ENCODE measurements at places on chromosomes 13 and 19. TPM values are rescaled to one million over a fixed set of nuclear protein-coding genes. Genes with fewer than 3 reads are reported as not detected.
A peak's percentile ranks its signal among the peaks of the same experiment; 100 is the strongest.

GPALPP1 gene
- 9.2 TPM for polyA plus RNA-seq

ZNF675 gene
- polyA plus RNA-seq: 3.9 TPM

GSX1 gene
- not detected for polyA plus RNA-seq

CAMSAP3 gene
- polyA plus RNA-seq: 19.3 TPM

TNFRSF19 gene
- polyA plus RNA-seq: 10.1 TPM

KLC3 gene
- polyA plus RNA-seq: 4.5 TPM

ZFR2 gene
- polyA plus RNA-seq: not detected

OR7A5 gene
- not detected for polyA plus RNA-seq

ICAM1 gene
- 16.3 TPM for polyA plus RNA-seq

PSG3 gene
- not detected for polyA plus RNA-seq

ZSCAN4 gene
- not detected for polyA plus RNA-seq

DNA sequence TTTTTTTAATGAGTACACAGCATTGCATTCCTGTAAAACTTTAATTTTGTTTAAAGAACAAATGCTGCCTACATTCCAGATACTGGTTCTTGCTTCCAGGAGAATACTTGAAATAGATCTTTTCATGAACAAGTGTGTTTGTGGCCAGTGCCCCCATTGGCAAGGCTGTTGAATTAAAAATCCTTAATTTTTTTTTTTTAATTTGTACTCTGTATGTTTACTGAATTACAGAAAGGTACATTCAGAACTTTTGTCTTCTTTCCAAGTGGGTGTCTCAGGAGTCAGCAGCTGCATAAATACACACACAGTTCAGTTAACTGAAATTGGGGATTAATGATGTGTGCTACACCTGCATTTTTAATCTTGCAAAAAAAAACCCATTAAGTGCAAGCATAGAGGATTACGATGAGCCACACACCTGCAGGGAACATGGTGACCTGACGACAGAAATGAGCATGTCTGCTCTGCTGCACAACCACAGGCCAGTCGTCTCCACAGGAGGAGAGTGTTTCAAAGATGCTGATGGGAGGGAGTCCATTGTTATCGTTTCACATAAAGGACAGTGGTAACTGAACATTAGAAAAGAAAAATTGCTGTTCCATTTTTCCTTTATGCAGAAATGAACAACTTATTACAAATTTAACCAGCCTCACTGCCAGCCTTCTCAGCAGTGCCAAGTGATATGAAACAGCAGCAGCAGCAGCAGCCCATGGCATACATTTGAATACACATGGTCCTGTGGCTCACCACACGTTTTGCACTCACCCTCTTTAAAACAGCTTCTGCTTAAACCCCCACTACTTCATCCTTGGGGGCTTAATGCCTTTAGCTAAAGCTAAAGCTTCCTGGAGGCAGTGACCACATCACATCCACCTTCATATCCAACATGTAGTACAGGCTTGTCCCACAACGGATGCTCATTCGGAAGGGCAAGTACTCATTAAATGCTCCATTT lies 72.3 kb upstream of the RFC3 start:
- DNase-seq: no peak

DNA sequence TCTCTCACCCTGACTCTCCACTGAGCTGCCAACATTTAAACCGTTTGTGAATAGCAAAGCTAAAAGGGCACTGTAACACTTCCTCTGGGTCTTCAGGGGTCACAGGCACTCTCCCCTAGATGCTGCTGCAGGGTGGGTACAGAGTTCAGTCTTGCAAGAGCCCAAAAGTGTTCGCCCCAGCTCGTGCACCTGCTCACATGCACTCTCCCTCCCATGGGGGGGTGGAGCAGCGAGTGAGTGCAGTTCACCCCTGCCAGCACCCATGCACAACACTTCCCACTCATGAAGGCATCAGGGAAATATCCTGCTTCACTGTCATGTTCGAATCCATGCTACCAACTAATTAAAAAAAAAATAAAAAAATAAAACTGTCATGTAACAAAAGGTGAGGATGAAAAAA lies 950.7 kb upstream of the PRR20A start:
- DNase-seq: no peak

GRCh38 chr13:100442095-100442832 lies 146.3 kb downstream of the GGACT start:
- DNase-seq: no peak

- DNase-seq: no peak
Measured at GRCh38 chr13:36355632-36356031, 9.4 kb upstream of the SPART start.

- no peak for DNase-seq
Measured at GRCh38 chr19:31307071-31307669, 42.1 kb downstream of the TSHZ3 start.

GRCh38 chr13:20512042-20512683 lies 13.5 kb downstream of the CRYL1 start:
- DNase-seq: peak; percentile 65

- DNase-seq: peak; percentile 84
Measured at GRCh38 chr19:49512970-49513745, 697 bp downstream of the FCGRT start.

- DNase-seq: no peak
Measured at GRCh38 chr19:16062789-16063188, 13.5 kb upstream of the TPM4 start.

DNA sequence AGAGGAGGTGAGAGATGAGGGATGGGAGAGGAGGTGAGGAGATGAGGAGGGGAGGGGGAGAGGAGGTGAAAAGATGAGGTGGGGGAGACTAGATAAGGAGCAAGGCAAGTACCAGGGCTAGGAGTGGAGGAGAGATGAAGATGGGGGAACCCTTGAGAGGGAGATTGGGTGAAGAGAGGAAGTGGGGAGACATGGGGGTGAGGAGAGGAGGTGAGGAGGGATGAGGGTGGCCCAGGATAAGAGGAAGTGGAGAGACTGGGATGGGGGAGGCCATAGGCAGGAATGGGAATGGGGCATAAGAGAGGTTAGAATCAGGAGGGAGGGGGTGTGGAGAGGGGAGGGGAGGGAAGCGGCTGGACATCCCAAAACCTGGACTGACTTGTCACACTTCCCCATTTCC lies 16.7 kb upstream of the EMC10 start:
- DNase-seq: no peak

DNA sequence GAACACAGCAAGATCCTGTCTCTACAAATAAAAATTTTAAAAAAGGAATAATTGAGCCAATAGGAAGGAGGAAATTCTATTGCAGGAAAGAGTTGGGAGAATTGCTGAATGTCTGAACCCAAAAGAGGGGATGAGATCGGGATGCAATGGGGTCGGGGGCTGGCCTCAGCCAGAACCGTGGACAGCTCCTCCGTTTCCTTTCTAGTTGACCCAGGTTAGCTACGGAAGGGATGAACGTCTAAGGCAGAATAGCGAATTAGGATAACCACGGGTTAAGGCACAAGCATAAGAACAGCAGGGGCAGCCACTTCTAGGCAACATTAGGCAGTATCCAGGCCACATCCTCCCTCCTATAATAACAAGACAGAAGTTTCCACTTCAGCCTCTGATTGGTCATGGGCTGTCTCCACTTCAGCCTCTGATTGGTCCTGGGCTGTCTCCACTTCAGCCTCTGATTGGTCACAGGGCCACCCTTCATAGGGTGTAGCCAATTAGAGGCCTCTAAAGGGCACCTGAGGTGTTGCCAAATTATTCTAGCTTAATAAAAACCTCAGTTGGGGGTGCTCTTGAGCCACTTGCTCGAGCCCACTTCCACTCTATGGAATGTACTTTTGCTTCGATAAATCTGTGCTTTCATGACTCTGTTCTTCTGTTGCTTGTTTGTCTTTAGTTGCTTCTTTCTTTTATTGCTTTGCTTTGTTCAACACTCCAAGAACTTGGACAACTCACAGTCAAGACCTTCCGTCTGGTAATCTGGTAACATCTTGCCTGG lies 24.9 kb upstream of the TPM4 start:
- DNase-seq: no peak

DNA sequence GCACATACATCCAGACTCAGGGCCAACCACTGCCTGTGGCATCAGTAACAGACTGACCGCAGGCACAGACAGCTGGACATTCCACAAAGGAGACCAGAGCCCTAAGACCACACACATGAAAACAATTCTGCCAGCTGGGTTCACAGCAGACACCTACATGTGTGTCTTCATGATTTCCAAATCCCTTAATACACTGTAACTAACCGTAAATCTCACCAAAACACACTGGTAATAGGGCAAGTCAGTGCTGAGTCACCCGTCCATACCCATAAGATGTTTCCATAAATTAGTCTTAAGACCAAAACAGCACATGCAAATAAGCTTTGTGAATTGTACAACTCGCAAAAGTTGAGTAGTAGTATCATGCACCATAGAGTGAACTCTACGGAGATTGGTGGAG lies 65.4 kb downstream of the TUBGCP3 start:
- no peak for DNase-seq

GRCh38 chr13:22744688-22745452 lies 435.9 kb upstream of the SGCG start:
- no peak for DNase-seq

- DNase-seq: no peak
Measured at GRCh38 chr19:14349426-14349825, 31.8 kb upstream of the ADGRE5 start.

GRCh38 chr13:75633285-75633684 lies 2.8 kb upstream of the LMO7 start:
- no peak for DNase-seq

DNA sequence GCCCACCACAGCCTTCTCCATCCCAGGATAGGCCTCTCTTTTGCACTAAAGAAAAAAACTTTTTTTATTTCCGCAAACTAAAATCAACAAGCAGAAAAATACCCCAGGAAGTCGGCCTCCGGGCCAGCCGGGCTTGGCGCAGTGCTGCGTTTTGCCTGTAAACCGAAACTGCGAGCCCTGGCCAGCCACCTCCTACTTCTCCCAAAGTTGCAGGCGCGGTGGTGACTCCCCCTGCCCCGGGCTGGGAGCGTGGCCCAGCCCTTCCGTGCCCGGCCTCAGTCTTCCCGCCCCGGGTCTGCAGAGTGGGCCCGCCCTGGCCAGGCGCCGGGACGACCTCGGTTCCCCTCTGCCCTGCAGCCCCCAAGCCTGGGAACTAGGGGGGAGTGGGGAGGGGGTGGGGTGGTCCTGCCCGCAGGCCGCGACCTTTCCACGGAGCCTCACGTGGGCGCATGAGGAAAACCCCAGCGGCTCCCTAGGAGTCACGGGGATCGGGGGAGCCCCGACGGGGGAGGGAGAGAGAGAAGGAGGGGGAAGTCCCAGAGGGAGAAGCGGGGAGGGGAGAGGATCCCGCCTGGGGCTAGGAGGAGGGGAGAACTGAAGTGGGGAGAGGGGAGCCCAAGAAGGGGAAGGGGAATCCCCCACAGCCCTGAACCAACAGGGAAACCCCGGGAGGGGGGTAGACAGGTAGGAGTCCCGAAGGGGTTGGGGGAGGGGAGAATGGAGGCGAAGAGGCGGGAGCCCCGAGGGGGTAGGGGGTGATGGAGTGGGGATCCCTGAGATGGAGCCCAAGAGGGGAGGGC lies 3.0 kb downstream of the GADD45B start:
- peak; percentile 74 for DNase-seq

DNA sequence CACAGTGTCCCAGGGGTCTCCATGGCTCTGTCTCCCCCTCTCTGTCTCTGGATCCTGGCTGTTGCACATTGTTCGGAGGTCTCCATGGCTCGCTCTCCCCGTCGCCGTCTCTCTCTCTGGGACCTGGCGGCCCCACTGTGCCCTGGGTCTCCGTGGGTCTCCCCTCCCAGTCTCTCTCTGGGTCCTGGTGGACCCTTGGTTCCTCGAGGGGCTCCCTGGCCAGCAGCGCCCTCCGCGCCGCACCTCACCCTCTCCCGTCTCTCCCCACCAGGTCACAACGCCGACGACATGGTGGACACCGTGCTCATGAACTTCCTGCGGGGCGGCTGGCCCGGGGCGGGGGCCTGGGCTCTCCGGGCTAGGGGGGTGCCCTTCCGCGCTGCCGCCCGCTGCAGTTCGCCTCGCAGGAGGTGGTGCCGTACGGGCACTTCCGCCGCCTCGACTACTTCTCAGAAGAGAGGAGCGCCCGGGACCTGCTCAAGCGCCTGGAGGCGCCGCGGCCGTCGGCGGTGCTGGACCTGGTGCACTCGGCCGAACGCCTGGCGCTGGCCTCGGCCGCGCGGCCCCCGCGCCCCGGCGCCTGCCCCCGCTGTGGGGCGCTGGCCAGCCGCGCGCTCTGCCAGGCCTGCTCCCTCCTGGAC lies 29.1 kb downstream of the SIGLEC5 start:
- DNase-seq: no peak

- peak; percentile 86 for DNase-seq
Measured at GRCh38 chr19:35935911-35936737, at the start of gene LRFN3. Gene LRFN3 (plus strand): TSS chr19:35936374. CDS start chr19:35939426, 3,052 bp downstream.

GRCh38 chr19:32168606-32169005 lies 176.8 kb upstream of the ZNF507 start:
- DNase-seq: no peak

DNA sequence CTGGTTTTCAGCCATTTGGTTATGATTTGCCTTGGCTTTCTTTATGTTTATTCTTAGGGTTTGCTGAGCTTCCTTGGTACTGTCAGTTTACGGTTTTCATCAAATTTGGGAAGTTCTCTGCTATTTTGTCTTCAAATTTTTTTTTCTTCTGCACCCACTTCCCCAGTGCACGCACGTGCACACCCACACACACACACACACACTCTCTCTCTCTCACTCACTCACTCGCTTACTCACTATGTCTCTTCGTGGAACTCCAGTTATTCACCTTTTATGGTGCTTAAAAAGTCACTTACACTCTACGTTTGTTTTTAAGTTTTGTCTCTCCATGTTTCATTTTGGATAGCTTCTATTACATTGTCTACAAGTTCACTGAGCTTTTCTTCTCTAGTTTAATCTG lies 7.1 kb downstream of the AKAP11 start:
- no peak for DNase-seq

DNA sequence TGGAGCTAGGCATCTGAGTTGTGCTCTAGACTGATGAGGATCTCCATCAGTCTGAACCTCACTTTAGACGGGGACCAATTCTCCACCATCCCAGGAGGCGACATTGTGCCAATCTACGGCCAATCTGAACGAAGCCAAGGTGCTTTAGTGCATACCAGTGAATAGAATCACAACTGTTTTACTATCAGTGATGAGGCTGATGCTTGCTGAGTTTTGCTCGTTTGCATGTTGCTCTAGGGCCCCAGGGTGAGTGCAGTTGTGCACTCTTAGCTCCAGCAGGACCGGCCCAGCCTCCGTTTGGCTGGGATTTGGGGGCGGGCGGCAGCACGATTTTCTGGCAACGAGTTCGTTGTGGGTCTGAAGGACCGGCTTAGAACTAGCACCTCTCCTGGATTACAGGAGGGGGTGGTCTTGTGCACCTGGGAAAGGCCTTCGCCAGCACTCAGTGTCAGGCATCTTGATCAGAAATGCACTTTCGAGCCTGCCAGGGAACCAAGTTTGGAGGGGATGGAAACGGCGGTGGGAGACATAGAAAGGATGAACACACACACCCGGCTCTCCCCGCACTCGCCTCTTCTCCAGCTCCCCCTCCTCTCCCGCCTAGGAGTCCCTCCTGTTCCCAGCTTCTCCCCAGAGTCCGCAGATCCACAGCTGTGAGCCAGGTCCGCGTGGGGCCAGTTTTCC lies 4.4 kb downstream of the GSX1 start:
- no peak for DNase-seq

DNA sequence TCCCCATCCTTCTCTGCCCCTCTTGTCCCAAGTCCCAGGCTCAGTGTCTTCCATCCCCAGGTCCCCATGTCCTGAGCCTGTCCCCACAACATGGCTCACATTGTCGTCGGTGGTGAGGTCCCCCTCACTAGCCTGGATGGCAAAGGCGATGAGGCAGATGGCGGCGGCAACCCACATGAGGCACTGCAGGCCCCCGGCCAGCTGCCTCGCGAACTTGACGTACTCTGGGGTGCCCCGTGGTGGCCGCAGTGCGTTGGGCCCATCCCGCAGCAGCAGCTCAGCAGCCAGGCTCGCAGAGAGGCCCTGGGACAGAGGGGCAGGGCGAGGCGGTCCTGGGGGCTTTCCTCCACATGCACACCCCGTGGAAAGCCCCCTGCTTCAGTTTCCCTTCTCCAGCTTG lies 1.1 kb downstream of the ATP4A start:
- DNase-seq: no peak

All from kidney (tissue), 22 donors.